ENCODE measurements at places on chromosomes 7 and 10. TPM values are rescaled to one million over a fixed set of nuclear protein-coding genes. Genes with fewer than 3 reads are reported as not detected.

The GSAP gene
- total RNA-seq, result 30.2 TPM

DNA sequence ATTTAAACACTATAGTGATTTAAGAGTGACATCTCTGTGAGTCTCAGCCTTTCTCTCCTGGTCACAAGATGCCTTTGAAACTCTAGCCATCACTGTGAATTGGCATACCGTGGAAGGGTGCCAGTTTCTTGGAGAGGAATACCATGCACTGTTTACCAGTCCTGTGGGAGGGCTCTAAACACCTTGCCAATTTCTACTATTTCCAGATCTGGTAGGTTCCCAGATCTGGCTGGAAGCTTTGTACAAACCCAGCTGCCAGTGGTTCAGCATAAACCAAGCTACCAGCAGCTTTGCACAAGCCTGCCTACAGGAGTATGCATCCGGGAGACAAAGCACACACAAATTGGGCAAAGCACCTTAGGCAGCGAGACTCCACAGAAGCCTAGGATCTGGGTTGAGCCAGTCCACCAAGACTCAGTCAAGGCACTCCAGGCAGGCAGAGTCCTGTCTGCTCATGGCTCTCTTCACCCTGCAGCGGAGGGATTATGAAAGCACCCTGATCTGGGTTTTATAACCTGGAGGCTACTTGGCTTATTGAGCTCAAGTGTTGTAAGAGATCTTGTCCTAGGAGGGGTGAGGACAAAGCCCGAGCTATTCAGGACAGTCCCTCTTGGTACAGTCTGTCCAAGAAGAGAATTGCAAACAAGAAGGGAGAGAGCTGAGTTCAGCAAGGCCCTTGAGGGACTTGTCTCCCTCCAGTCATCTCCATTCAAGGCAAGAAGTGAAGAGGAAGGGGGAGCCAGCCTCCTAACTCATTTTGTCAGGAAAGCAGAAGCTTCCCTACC is 23.6 kb downstream of the MCM10 start:
- DNase-seq, result peak; percentile 69

- DNase-seq, result no peak
These were observed 626.4 kb downstream of the TNS3 start for GRCh38 chr7:46955531-46955930.

- DNase-seq, result no peak
These were observed 31.9 kb downstream of the DUSP5 start for GRCh38 chr10:110529596-110530011.

DNA sequence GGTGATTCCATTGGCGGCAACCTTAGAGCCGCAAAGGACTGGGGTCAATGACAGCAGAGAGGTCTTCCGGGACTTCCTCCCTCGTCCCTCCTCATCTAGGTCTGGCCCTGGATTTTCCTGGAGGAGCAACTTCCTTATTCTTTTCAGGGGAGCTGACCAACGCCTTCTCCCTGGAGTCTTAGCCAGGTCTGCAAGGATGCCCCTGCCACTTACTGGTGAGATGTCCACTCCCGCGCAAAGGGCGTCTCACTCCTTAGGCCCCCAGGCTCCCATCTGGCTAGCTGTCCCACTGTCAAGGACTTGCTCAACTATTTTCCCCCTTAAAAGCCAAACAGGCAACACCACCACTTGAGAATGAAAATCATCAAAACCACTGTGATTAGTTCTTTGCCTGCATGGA is 42.0 kb upstream of the NMT2 start:
- no peak for DNase-seq

GRCh38 chr7:30790356-30790755 is 19.1 kb downstream of the MINDY4 start:
- no peak for DNase-seq

- DNase-seq, result no peak
These were observed 147.8 kb upstream of the AUTS2 start for GRCh38 chr7:69450456-69450855.
